Activated CD4-positive, alpha-beta T cell treated with anti-CD3 and anti-CD28 coated beads for 36 hours (primary cell): ENCODE measurements at places on chromosomes 1 and 21. TPM values are rescaled to one million over a fixed set of nuclear protein-coding genes. Genes with fewer than 3 reads are reported as not detected.

The GABPB2 gene
- total RNA-seq, result 16.6 TPM

GRCh38 chr1:118136187-118136941 is 48.7 kb downstream of the SPAG17 start:
- peak; percentile 77 for DNase-seq

DNA sequence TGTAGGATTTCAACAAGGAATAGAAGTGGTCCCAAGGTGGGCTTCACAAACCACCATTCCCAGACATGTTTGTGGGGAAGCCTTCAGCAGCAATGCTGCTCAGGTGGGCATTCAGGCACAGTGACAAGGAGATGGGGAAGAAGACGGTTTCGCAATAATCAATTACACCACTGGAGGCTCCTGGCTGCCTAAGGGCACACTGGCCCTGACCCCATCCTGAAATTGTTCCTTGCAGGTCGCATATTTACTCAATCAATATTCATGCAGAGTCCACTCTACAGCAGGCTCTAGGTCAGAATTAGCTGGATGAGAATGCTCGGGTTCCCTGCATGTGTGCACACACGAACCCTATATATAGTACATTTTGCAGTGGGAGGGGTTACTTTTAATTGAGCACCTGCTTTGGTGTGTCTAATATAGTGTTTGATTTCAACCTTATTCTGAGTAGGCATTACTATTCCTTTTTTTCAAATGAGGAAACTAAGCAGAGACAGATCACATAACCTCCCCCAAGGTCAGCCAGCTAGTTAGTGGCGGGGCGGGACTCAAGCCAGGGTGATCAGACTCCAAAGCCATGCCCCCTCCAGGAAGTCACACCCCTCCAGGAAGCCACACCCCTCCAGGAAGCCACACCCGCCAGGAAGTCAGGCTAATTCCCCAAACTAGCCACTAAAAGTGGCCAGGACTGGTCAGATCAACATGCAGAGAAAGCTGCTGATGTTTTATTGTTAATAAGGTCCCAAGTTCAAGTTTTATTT is 106.5 kb downstream of the HLCS start:
- DNase-seq, result peak; percentile 50

DNA sequence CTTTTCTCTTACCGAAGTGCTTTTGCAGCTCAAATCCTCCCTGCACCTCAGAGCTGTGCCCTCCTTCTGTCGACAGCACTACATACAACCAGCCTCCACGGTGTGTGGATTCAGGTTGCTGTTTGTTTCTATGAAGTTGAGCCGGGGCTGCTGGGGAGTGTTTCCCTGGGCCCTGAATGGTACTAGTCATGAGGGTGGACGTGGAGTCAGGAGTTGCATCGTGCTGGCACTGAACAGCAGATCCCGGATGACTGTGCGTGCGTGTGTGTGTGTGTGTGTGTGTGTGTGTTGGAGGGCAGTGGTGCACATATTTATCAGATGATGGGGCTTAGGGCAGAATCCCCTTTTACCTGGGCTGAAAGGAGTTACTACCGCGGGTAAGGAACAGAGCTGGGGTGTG is 47.0 kb downstream of the ACTL8 start:
- no peak for DNase-seq

The ERG gene
- not detected for total RNA-seq

DNA sequence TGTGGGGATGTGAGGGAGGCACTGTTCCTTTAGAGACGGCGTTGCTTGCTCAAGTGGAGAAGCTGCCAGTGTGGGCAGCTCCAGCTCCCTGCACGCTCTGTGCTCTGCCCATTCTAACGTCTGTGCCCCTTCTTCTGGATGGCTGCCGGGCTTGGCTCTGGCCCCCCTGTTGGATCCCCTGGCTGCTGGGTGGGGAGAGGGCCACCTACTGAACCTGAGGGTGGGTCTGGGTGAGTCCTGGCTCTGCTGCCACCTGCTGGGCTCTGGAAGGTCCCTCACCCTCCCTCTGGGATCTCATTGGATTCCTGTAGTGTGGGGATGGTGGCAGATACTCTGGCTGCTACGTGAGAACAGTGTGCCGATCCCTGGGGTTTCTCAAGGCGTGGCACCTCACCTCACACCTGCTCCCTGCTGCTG is 5.0 kb downstream of the PFKL start:
- DNase-seq, result peak; percentile 71

The IARS2 gene
- 59.9 TPM for total RNA-seq

DNA sequence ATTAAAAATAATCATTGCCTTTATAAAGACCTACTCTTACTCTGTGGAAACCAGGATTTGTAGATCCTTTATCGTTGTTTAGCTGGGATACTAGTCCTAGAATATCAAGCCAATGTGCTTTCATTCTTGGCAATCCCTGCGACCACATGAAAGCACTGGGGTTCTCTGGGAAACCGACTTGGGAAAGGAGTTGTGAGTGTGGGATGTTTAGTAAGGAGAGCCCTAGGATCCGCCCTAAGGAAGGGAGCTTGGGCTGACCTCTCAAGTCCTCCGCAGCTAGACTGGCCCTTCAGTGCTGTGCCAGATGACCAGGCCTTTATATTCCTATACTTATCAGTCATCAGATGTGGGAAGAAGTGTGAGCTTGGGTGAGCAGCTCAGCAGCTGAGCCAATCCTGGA is 5.2 kb upstream of the KRTAP19-8 start:
- no peak for DNase-seq

DNA sequence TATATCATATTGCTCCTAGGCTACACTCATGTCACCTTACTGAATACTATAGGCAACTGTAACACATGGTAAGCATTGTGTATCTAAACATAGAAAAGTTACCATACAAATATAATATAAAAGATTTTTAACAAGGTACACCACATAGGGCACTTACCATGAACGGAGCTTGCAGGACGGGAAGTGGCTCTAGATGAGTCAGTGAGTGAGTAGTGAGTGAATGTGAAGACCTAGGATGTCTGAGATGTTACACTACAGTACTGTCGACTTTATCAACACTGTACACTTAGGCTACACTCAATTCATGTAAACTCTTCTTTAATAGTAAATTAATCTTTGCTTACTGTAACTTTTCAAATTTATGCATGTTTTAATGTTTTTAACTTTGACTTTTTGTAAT is 81.0 kb upstream of the PLD5 start:
- DNase-seq, result no peak

- DNase-seq, result no peak
Measured at GRCh38 chr21:34589511-34590282, 25.2 kb downstream of the RCAN1 start.

GRCh38 chr1:65817891-65818290 is 25.2 kb downstream of the PDE4B start:
- DNase-seq, result no peak

DNA sequence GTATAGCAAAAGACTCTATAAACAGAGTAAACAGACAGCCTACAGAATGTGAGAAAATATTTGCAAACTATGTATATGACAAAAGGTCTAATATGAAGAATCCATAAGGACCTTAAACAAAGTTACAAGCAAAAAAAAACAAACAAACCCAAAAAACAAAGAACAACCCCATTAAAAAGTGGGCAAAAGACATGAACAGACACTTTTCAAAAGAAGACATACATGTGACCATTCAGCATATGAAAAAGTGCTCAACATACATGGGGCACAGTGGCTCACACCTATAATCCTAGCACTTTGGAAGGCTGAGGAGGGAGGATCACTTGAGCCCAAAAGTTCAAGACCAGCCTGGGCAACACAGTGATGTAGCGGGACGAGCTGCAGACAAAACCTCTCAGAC is 17.9 kb upstream of the OR2B11 start:
- no peak for DNase-seq

- no peak for DNase-seq
Measured at GRCh38 chr1:22612671-22613571, 23.5 kb upstream of the C1QA start.

The DNMT3L gene
- not detected for total RNA-seq

- no peak for DNase-seq
Measured at GRCh38 chr1:203085528-203086406, at the start of gene MYOG. MYOG (minus strand) TSS chr1:203086012; CDS start chr1:203085961, 51 bp downstream.

The KRTAP19-3 gene
- total RNA-seq, result not detected

DNA sequence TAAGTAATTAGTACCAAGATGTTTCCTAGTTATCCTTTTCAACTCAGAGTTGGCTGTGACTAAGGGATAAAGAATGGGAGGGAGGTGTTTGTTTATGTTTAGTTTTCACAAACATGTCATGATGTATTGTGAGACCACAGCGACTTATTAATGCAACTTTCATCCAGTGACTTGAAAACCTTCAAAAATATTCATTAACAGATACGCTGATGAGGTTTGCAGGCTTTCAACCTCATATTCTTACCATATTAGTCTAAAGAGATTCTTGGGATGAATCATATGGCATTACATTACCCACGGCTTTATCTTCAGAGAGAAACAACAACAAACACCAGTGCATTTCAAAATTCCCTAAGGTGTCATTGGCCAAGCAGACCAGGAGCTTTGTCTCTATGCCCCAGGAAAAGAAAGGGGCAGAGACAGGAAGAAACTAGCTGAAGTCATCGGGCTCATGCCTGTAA is 36.4 kb downstream of the PALMD start:
- DNase-seq, result no peak
